CD4-positive, alpha-beta T cell treated with Interleukin-4 for 1 hour (primary cell): ENCODE measurements at places on chromosomes 5 and 9.

DNA sequence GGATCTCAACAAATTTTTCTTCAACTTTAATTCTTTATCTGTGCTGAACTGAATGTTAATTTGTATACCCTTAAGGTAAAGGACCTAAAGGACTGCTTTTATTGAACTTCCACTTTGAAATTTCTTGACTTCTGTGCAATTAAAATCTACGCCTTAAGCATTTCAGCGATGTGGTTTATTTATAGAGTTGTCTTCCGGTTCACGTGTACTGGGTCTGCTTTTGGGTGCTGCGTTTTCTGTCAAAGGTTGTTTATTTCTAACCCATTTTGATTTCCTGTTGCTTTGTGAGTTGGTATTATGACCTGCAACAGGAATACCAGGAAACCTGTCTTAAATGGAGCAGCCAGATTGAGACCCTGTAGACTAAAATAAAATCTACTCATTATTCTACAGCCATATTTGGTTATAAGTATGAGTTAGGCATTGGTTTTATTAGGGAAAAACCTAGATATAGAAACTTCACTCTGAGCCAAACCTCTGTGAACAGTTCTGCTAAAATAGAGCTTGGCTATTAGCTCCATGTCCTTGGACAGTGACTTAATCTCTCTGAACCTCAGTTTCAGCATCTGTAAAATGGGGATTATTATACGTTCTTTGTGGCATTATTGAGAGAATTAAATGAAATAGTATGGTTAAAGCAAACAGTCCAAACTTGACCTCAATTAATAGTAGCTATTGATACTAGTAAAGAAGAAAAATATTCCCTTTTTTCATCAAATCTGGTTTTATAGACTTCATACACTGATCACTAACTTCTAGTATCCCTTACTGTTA is 3.5 kb downstream of the MRRF start:
- no peak for DNase-seq

- DNase-seq, result no peak
Measured at GRCh38 chr9:96502539-96503373, 52.8 kb downstream of the HABP4 start.

DNA sequence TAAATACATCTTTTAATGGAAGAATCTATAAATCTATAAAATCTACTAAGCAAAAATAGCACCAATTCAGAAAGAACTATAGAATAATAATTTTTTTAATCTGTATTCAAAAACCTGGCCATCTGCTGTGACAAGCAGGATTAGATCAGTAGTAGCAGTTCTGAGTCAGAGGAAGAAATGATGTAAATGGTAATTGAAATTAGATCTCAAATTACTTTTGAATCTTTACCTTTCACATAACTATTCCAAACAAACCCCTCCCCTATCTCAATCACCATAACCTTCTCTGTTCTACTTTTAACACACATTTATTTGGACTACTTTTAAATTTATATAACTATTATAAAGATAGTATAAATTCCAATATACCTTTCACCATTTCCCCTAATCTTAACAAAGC is 727.8 kb upstream of the FAM174A start:
- no peak for DNase-seq

DNA sequence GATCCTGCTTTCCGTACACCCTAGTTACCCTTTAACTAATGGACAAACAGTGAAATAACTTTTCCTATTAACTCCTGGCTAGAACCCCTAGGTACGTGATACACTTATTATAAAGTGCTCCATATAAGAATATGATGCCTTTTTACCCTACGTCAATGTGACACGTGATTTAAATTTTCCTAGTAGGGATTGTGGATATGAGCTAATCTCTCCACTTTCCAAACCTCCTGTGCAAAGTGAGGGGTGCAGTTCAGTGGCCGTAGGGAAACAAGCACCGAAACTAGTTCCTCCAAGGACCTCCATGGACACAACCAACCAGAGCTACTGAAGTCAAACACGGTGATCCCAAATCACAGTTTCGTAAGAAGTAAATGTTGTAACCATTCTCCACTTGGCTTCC is 19.3 kb downstream of the NFIB start:
- DNase-seq, result no peak

DNA sequence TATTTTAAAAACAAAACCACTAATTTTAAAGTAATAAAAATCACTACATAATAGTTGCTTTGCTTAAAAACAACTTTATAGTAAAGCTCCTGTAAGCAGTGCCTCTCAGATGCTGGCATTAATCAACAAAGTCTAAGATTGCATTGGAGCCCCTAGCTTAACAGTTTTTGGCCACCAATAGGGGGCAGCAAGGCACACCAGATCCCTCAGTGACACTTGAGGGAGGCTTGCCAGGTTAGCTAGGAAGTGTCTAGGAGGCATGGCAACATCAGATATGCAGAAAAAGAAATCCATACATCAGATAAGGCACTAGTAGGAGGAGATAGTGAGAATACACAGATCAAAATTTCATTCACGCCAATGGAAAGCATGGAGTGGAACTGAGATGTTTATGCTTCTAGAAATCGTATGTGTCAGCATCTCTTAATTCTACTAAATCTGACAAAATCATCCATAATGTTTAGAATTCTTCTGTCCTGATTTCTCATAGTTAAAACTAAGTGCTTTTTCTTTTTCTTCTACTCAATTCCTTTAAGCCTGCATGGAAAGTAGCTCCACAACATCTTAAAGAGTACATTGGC is 73.6 kb upstream of the PAM start:
- DNase-seq, result peak; percentile 64

DNA sequence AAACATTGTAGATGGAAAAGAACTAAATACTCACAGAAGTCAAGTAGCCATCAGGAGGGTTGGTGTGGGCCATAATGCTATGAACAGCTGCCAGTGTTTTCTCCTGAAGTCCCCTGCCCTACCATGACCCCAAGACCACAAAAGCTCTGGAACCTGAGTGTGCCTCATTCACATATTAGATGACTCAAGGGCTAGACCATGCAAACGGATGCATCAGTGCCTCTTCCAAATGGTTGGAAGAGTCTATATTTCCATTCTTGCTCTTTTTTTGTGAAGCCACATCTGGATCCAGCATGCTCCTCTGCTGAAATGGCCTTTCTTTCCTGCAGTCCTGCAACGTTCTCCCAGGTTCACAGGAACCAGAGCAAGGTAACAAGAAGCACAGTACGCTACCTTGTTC is 136.6 kb upstream of the EPB41L4A start:
- no peak for DNase-seq

DNA sequence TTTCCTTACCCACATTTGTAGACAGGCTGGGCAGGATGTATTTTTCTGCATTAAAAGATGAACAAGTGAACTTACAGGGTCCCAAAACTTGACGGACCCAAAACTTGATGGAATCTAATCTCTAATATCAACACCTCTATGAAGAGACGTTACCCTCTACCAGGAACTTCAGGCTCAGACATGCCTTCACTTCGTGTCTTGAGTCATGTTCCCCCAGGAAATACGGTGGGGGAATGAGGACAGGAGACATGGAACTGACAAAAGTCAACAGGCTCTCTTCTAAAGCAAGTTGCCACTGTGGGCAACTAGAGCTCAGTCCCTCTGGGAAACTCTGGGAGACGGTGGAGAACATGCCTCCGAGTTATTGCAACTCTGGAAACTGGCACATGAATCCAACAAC is 196.1 kb downstream of the PAPPA start:
- no peak for DNase-seq

DNA sequence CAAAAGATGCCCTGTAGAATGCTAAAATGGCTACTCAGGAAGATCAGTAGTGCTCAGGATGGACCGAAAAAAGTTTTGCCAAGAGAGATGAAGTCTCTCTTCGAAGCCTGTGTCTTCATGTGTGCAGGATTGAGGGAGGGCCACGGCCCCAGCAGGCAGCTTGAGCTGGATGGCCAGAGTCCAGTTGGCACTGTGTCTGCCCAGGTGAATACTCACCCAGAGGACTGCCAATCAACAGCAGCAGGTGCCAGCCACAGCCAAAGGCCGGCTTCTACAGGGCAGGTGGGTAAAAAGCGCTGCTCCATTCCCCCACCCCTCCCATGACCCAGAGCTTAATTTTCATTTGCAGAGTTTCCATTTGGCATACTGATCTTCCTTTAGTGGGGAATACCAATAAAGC is 287.9 kb upstream of the ZNF608 start:
- no peak for DNase-seq

- DNase-seq, result no peak
Measured at GRCh38 chr9:96158909-96159575, 142.9 kb downstream of the HSD17B3 start.

DNA sequence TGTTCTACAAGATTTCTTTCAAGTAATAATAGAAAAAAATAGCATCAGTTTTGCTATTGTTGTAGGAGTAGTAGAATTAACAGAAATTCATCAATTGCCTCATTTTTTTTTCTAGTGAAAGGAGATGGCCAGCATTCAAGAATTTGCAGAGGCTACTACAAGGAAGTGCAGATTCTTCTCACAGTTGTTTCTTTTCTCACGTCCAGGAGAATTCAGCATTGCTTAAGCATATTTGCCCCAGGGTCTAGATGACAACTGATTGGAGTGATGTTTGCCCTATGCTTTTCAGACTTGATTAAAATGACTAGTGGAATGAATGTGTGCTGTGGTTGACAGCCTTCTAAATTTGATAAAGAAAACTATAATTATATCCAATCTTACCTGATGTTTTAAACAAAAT is 46.6 kb upstream of the SLC12A2 start:
- no peak for DNase-seq

DNA sequence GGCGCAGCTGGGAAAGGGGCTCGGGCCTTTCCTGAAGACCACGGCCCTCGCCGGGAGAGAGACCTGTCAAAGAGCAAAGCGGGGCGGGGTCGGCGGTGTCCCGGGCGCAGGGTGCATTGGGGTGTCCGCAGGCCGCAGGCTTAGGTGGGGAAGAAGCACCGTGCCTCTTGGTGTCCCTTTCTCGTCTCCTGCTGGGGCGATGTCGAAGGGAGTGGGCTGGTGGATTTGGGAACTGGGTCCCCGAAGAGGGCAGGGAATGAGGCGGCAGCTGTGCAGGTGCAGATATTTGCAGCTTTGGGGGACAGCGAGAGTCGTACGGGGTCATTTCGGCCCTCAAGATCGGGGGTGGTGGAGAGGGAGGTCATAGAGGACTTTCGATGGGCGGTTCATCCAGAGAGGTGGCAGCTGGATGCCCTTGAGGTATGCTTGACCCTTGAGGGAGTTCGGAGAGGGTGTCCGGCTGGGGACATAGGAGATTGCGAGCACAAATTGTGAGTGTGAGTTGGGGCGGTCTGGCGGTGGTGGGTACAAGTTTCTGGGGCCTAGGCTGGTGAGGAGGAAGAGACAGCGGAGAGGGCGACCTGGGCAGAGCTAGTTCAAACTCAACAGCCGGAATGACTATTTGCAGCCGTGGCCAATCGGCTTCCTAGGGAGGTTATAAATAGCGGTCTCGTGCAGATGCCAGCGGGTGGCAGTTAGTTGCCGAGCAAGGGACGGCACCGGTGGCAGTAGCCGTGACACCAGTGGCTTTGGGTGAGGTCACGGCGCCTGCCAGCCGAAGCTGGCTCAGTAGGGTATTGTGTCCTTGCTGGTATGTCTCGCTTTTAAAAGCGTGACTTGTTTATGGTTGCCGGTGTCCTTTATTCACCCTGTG is 601 bp downstream of the NNT start:
- peak; percentile 80 for DNase-seq

- DNase-seq, result no peak
Measured at GRCh38 chr5:102018690-102019089, 277.4 kb downstream of the SLCO4C1 start.

DNA sequence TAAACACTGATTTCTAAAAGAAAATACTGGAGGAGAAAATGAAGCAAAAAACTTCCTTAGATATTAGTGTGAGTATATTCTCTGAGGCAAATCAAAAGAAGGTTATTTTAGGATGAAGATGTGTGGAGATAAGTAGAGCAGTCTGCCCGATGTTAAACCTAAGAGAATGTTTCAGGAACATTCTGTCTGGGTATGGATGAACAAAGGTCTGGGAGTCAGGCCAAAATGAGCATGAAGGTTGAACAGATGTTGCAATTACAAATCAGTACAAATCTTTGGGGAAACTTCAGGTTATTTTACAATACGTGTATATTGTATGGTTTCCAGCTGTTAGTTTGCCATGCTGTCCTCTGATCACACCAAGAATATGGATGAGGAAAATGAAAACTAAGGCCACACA is 14.4 kb upstream of the CEP78 start:
- no peak for DNase-seq

GRCh38 chr5:68382640-68383039 is 167.1 kb downstream of the PIK3R1 start:
- no peak for DNase-seq

GRCh38 chr5:179824745-179825112 is 4.0 kb downstream of the SQSTM1 start:
- no peak for DNase-seq

- peak; percentile 52 for DNase-seq
Measured at GRCh38 chr5:148179234-148179824, 11.0 kb downstream of the SPINK14 start.

DNA sequence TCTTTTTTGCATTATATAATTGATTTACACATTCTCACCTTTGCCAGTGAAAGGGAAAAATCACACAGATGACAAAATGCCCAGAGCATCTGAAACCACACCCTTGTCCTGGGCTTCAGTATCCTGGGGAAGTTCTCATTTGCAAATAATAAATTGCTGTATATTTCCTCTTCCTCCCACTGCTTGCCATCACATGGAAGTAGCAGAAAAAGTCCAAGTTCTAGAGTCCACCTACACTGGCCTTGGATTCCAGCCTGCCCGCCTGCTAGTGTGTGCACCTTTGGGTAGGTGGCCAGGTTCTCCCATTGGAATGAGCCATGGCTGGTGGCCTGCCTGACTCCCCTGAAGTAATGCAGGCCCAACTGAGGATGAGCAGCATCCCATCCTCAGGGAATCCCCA is 149.4 kb downstream of the GADD45G start:
- no peak for DNase-seq

DNA sequence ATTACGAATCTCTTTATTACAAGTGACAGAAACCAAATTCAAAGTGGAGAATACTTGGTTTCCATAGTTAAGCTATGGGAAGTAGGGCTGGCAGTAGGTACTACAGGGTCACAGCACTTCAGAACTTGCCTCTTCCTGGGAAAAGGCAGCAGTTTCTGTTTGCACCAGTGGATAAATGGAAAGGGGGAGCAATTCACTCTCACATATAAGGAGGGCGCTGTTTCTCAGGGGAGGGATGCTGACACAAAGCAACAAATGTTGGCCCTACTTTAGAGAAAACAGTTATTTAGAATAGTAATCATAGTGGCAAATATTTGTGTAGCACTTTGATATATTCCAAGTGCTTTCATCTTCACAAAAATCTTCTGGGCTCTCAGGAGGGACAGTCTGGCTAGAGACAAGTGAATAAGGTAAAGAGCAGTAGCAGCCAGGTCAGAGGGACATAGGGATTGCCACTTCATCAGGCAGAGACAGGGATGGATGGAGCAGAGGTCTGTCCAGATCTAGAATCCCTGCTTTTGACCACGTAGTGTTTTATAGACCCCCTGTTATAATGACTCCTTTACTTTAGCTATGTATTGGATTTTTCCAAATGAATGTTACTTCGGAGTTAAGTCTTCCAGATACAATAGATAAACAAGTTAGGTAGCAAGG is 554.8 kb upstream of the SGCD start:
- DNase-seq, result no peak
